ENCODE measurements at places on chromosomes 4 and X.

DNA sequence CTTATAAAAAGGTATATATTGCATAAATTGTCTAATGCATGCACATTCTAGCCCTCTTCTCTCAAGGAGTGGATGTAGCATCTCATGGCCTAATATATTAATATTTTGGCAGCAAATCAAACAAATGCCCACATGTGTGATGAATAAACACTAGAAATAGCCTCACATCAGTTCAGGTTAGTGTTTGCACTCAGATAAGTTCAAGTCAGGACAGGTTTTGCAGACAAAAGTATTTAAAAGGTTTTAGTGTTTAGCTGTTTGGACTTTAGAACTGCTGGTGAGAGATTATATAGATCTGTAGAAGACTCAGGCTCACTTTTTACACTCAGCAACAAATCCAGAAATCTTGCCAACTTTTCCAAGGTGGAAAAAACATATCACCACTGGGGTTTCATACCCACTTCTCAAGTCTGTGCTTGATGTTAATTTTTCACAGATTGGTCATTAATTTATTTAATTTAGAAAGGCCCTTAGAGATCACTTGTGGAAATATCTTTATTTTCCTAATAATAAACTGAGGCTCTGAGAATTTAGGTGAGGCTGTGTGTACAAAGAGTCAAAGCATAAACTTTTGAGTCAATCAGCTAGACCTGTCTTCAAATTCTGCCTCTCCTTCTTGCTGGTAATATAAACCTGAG lies 362.6 kb downstream of the GASK1B start:
- no peak for DNase-seq

GRCh38 chrX:68462653-68463052 lies 29.4 kb upstream of the OPHN1 start:
- no peak for DNase-seq

DNA sequence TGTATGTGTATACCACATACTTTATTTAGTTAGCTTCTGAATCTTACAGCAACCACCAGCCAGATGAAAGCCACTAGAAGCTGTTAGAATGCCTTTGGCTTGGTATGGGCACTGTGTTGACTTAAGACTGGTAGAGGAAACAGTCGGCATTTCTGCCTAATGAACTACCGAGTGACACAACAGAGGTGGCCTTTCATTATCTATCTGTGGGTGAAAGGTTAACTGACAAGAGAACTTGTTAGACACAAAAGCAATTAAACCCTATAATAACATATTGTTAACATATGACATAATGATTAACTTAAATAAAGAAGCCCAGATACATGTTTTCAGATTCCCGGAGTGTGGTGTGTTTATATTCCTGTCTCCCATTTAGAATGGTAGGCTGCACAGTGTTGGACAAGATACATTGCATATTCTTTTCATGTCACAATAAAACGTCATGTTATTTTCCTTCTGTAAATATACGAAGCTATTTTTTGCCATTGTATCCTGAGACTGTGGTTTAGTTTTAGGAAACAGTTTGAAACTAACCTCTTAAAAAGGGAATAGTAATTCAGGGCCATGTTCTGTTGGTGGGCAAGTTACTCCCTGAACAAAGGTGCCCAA lies 181.5 kb downstream of the SLIT2 start:
- DNase-seq = no peak

GRCh38 chrX:122445466-122445865 lies 738.6 kb upstream of the GRIA3 start:
- DNase-seq = no peak

DNA sequence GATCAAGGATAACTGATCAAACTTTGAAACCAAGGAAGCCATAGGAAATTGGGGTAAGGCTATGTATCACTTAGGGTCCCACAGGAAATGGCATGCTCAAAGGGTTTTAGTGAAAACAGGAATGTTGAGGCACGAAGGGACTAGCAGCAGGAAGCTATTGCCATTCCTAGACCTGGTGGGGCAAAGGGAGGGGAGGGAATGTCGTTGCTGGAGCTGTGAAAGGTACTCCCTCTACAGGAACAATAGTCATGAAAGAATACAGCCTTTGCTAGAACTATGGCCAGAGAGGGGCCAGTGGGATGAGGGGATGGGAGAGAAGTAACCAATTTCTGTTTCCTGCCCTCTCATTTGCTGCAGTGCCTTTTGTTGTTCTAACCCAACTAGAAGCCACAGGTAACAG lies 11.9 kb downstream of the REPS2 start:
- no peak for DNase-seq

DNA sequence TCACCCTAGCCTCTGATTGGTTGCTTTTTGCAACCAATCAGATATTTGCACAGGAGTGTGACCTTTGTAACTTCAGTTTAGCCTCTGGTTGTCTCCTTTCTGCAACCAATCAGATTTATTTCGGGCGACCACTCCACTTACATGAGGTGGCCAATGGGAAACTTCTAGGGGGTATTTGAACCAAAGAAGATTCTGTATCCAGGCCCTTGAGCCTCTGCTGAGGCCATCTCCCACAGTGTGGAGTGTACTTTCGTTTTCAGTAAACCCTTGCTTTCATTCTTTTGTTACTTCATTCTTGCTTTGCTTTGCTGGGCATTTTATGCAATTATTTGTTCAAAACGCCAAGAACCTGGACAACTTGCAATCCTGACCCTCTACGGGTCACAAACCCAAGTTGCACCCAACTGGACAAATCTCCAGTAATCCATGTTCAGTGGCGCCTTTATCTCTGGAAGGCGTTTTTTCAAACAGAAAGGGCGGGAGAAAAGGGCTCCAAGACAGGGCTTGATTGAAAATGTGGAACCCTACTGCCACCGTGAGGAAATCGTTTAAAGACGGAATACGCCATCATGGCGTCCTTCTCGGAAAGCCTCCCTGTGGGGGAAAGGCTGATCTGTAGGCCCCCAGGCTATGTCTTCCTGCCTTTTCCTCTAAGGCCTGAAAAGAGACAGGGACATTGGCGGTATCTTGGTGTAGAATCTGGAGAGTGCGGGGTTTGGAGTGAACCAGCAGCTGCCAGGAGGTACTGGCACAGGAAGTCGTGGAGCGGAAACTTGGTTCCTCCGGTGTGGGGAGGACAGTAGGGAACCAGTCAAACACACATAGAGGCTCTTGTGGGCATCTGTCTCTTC lies 184.6 kb downstream of the OR13H1 start:
- no peak for DNase-seq

DNA sequence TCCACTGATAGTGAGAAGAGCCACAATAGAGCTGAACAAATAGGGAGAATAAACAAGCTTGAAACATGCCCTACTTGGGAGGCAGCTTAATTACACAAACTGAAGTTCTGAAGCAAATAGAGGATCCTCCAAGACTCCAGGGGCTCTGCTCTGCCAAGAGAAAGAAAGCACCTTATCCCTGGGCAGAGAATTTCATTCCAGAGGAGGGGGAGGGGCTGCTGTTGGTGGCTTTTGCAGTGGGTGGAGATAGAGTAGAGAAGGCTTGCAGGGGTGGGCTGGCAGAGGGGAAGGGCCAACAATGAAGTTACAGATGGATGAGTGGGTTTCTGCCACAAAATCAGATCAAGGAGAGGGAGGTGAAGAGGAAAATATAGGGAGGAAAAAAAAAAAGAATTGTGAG lies 1.0 kb upstream of the LPAR4 start:
- DNase-seq = no peak

DNA sequence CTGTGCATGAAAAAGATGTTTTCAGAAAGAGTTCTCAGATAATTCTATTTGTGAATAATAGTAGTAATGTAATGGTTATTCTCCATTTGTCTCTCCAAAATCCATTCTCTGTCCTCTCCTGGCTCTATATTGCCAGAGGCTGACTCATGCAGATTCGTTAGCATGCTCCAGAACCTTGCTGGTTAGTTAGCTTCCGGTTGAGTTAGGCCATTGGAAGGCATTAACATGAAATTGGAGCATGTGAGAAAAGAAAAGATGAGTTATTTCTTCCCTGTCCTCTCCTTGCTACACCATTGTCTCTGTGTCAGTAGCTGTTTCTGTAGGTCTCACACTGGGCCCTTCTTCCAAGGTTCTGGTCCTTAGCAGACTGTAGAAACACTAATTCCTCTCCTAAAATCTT lies 23.5 kb upstream of the PRDM8 start:
- DNase-seq = no peak

- no peak for DNase-seq
Measured at GRCh38 chrX:31255310-31256033, 183.6 kb upstream of the FTHL17 start.

DNA sequence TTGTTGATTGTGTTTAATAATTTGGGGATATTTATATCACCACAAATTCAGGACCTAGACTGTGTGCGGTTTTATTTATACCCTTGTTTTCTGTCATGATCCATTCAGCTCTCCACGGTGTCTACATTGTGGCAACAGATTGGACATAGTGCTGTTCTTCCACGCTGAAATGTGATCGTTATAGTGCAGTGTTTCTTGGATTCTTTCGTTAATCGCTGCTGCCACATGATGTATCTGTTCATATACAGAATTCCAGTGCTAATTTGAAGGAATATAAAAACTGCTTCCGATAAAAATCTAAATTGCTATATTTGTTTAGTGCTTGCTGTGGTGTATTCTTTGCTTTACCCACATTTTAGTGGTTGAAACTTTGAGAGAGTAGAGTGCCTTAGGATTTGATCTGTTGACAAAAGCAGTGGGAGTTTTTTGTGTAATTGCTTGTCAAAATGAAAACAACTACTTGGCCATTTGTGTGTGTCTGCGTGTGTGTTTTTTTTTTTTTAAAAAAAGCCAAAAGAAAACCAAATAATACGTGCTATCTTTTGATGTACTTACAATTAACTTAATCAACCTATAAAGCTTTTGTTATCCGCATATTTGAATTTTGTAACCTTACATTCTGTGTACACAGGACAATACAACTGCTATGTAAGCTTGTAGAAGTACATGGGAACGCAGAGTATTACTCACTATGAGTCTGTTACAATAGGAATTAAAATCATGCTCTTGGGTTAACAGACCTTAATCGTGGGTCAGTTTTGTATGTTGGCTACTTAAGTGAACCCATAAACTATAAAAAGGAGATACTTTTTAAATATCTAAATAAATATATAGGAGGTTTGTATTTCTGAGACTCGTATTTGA lies 353.3 kb downstream of the ARHGAP24 start:
- DNase-seq = no peak

GRCh38 chr4:176561368-176561767 lies 231.4 kb downstream of the VEGFC start:
- no peak for DNase-seq

GRCh38 chr4:79281566-79282359 lies 44.1 kb downstream of the NAA11 start:
- no peak for DNase-seq

GRCh38 chr4:164601653-164602052 lies 152.3 kb upstream of the SMIM31 start:
- DNase-seq = no peak

- DNase-seq = no peak
Measured at GRCh38 chrX:127574829-127575228, 477.4 kb downstream of the ACTRT1 start.

- DNase-seq = no peak
Measured at GRCh38 chr4:185711726-185712125, 100.3 kb downstream of the SORBS2 start.

DNA sequence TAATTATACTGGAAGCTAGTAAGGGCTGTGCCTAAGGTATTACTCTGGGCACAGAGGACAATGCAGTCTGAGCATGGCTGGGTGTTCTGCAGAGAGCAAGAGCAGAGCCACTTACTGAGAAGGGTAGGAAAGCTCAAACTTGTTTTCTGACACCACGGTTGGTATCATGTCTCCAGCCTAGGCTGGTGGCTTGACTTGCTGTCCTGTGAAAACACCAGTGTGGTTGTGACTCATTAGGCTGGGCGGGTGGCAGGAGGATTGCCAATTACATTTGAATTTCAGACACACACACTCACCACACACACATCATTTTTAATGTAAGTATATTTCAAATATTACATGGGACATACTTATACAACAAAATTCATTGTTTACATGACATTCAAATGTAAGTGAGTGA lies 19.7 kb upstream of the MTM1 start:
- DNase-seq = no peak

DNA sequence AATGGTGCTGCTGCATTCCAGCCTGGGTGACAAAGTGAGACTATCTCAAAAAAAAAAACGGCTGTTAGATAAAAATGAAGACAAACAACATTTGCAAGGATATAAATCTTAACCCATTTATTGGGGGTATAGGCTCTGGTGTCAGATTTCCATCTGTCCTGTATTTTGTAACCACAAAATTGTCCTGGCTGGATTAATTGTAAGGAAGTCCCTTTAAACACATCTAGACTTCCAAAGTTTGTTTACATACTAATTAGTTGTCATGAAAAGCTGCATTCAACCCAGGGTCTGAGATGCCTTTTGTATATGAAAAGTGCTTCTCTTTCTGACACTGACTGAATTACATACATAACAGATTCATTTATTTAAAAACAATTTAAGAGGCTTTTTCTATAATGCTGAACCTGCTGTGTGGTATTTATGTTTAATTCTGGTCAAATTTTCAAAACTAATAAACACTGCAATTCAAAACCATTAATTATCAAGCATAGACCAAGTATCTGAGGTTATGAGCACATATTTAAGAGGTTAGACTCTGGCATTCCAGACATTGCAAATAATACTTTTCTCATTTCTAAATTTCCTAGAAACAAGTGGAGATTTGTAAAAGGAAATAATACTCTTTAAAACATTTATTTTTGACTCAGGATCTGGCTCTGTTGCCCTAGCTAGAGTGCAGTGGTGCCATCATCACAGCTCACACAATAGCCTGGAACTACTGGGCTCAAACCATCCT lies 17.5 kb upstream of the UGDH start:
- DNase-seq = no peak

DNA sequence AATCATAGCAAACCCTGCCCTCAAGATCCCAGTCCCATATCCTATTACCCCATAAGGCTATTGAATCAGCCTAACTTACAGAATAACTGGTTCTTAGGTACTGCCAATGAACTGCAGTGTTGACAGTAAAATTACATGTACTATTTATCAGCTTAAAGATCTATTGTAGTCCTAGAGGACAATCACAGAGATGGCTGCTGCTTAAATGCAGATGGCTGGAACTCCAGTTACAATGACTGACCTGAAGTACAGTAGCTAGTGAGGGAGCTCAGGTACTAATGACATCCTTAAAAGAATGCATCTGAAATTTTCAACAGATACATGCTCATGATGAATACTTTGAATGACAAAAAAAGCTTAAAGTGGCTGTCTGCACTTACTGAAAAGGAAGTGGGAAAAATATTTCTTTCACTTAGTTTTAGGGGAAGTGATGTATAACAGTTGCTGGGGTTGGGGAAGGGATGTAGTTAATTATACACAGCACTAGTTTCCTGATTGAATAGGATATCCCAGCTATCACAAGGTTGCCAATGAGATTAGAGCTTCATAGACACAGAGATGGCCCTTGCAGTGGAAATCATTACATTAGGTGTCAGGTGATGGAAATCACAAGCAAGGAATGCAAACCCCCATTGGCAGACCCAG lies 42.0 kb downstream of the USP26 start:
- no peak for DNase-seq

- DNase-seq = no peak
Measured at GRCh38 chrX:87425618-87426017, 92.0 kb upstream of the KLHL4 start.

DNA sequence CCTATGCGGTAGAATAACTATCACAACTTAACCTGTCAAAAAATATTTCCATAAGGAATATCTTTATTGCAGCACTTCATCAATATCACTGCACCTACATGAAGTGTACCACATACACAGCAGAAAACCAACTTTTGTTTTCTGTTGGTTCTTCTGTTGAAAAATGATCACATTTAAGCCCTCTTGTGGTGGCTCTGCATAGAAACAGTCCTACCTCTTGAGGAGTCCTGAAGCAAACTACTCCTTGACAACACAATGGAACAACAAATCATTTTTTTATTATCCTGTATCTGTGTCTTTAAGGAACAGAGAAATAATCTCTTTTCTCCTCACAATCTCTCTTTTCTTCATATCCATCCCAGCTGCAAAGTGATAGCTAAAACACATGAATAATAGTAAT lies 39.8 kb upstream of the ATOH1 start:
- no peak for DNase-seq
